ENCODE measurements at places on chromosomes 1 and 21.

GRCh38 chr1:67686267-67687197, 1.5 kb downstream of the GADD45A start:
- DNase-seq = no peak

DNA sequence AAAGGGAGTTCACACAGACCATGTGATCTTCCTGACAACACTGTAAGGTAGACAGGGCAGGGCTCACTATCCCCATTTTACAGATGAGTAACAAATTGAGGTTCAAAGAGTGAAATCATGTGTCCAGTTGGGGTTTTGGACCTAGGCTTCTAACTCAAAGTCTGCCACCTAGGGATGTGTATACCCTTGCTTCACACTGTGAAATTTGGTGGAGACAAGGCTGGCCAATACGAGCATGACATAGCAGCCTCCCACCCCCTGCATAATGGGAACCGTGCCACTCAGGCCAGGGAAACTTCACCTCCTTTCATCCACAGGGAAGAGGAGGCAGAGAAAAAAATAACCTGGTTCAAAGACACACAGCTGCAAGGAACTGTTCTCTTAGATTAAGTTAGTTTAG, 6.8 kb downstream of the IQGAP3 start:
- DNase-seq = no peak

- DNase-seq = no peak
Measured at GRCh38 chr1:96488777-96489176, 232.8 kb upstream of the PTBP2 start.

- no peak for DNase-seq
Measured at GRCh38 chr1:154843636-154844296, 26.3 kb downstream of the KCNN3 start.

DNA sequence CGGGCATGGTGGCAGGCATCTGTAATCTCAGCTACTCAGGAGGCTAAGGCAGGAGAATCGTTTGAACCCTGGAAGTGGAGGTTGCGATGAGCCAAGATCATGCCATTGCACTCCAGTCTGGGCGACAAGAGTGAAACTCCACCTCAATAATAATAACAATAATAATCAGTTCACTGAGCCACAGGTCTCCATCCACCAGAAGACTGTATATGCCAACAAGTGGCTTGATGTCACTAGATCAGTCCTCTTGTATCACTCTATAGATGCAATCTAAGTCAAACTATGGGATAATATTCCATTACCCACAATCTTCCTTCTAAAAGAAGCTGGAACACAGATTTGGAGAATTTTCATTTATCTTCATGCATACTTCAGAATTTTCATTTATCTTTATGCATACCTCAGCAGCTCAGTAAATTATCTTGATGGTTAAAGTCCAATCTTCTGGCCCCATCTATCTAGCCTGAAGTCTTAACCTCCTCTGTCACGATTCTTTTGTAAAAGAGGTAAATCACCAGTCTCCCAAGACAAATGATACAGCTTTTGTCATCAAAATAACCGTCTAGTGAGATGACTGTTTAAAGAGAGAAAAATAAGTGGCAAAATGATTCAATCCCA, 61.8 kb downstream of the PUM1 start:
- no peak for DNase-seq

Data from keratinocyte (primary cell).